Endothelial cell of umbilical vein (primary cell): ENCODE measurements at places on chromosomes 12 and 14.

GRCh38 chr12:105433804-105434203 lies 103.3 kb downstream of the C12orf75 start:
- H3K4me3 ChIP-seq, result no peak overlapping the region
- H3K27me3 ChIP-seq, result no peaks in the 10 kb centered on the region
- peak; percentile 96 for DNase-seq
- H3K27ac ChIP-seq, result peak overlapping the region; percentile 98
- no peaks in the 10 kb centered on the region for H3K36me3 ChIP-seq
- H3K4me1 ChIP-seq, result peaks cover 18% of the 10 kb centered on the region

DNA sequence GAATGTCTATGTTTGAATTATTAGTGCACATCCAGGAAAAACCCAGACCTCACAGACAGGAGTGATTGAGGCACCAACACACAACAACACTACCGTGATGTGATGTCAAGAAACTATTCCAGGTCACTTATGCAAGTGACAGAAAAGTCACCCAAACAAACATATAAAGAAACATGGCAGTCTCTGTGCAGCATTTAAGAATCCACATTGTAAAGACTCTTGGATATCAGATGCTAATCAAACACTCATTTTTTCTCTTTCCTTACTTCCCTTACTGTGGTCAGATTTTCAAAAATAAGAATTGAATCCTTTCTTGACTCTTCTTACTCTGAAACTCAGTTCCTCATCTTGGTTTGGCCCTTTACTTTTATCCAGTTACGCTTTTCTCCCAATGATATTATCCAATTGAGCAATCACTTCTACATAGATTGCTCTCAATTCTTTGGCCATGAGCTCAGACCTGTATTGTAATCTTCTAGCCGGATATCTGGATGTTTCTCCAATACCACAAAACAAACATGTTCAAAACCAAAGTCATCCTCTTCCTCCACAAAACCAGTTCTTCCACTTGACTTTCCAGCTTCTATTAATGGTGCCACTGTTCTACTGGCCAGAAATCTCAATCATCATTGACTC lies 115.4 kb downstream of the DUSP6 start:
- no peaks in the 10 kb centered on the region for H3K36me3 ChIP-seq
- H3K27me3 ChIP-seq, result no peaks in the 10 kb centered on the region

- no peak overlapping the region for H3K27ac ChIP-seq
- no peaks in the 10 kb centered on the region for H3K36me3 ChIP-seq
- no peaks in the 10 kb centered on the region for H3K27me3 ChIP-seq
- no peak for DNase-seq
- H3K4me1 ChIP-seq, result no peaks in the 10 kb centered on the region
Observed at GRCh38 chr12:115506822-115507559, 770.5 kb downstream of the MED13L start.

DNA sequence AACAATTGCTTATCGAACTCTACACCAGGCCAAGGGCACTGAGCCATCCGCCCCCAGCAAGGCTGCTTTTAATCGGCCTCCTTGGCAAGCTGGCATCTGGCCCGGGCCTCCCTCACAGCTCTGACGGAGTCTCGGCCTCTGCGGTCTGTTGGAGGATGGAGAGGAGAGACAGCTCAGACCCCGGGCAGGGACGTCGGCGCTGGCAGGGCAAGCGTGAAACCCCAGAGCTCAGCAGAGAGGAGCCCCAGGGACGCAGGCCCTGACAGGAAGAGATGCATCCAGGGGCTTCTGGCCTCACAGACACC lies 17.5 kb downstream of the CAMKK2 start:
- peaks cover 25% of the 10 kb centered on the region for H3K4me1 ChIP-seq
- H3K27me3 ChIP-seq, result no peaks in the 10 kb centered on the region
- DNase-seq, result no peak
- H3K27ac ChIP-seq, result peak overlapping the region; percentile 65
- no peak overlapping the region for H3K4me3 ChIP-seq

DNA sequence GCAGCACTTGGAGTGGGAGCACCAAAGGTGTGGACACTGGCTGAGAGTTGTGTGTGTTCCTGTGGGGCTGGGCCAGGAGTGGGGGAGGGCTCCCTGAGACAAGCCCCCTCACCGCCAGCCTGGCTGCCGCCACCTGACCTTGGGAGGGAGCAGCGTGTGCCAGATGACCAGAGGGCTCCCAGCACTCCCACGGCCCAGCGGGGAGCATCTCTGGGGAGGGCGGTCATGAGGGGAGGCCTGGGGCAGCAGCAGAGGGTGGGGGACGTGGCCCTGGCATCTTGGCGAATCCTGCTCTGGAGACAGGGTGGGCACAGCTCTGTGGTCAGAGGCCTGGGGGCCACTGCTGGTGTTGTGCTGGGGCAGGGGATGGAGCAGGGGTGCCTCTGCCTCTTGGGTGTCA lies 10.7 kb downstream of the CEP170B start:
- H3K36me3 ChIP-seq, result no peaks in the 10 kb centered on the region
- H3K4me3 ChIP-seq, result no peak overlapping the region
- no peaks in the 10 kb centered on the region for H3K27me3 ChIP-seq
- no peaks in the 10 kb centered on the region for H3K4me1 ChIP-seq
- H3K27ac ChIP-seq, result no peak overlapping the region
